ENCODE measurements at places on chromosomes 6 and 20. TPM values are rescaled to one million over a fixed set of nuclear protein-coding genes. Genes with fewer than 3 reads are reported as not detected.

The NRN1 gene
- 9.9 TPM for total RNA-seq

The KCNK5 gene
- total RNA-seq, result not detected

The GJA10 gene
- not detected for total RNA-seq

The AGER gene
- not detected for total RNA-seq

GRCh38 chr6:90478789-90479602, 107.9 kb downstream of the MAP3K7 start:
- H3K4me1 ChIP-seq, result peaks cover 5% of the 10 kb centered on the region
- no peak overlapping the region for H3K4me3 ChIP-seq
- peak; percentile 92 for DNase-seq
- peak overlapping the region; percentile 68 for H3K27ac ChIP-seq
- no peaks in the 10 kb centered on the region for H3K27me3 ChIP-seq
- H3K36me3 ChIP-seq, result no peaks in the 10 kb centered on the region

DNA sequence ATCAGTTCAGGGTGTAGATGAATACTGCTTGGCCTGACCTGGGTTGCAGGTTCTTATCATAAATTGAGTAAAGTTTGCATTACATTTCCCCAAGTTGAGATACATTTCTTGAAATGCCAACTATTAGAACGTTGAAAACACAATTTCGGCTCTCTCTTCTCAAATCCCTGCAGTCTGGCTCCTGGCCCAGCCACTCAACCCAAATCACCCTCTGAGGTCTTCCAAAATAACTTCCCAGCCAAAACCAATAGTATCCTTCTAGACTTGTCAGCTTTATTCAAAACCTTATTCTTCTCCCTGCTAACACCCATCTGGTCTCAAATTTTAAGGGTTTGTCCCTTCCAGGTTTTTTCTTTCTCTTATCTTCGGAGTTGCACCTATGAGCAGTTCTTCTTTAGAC, 263.6 kb downstream of the EYA4 start:
- no peak overlapping the region for H3K27ac ChIP-seq
- H3K27me3 ChIP-seq, result no peaks in the 10 kb centered on the region
- no peaks in the 10 kb centered on the region for H3K36me3 ChIP-seq
- H3K4me3 ChIP-seq, result no peak overlapping the region
- no peak for DNase-seq

DNA sequence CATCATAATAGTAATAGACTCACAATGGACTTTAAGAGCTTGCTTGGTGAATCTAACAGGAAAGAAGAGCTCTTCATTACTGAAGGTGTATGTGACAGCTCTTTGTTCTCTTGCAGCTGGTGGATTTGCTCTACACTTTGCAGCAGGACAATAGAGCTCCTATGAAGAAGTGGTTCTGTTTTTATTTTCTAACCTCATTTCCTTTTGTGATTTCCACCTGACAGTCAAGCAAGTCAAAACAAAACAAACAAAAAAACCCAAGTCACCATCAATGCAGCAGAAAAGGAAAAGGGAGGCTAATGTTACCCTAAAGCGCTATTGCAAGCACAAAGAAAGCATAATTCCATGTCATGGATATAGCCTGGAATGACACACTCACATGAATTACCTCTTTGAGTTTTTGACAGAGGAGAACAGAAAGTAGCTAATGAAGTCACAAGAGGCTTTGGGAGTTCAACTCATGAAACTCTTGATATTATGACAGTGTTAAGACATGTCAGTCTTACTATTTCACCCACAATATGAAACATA, 1188.1 kb downstream of the EPHA7 start:
- H3K27ac ChIP-seq, result no peak overlapping the region
- H3K4me1 ChIP-seq, result no peaks in the 10 kb centered on the region
- no peaks in the 10 kb centered on the region for H3K27me3 ChIP-seq
- no peak overlapping the region for H3K4me3 ChIP-seq
- DNase-seq, result no peak

DNA sequence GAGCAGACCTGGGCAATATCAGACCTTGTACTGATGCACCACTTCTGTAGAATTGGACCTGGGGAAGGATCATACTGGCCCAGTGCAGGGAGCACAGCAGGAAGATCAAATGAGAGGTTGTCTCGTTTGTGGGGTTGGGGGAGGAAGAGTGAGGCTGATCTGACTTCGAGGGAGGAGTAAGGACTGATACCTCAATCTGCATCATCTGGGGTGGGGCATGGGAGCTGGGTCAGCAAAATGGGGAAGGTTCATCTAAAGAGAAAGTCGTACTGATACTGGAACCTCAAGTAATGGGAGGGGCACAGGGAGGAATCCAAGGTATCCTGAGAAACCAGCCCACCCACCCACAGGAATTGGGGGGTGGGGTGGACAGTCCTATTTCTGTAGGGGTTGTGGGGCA, 3.7 kb downstream of the RNF39 start:
- H3K36me3 ChIP-seq, result peaks cover 17% of the 10 kb centered on the region
- peaks cover 24% of the 10 kb centered on the region for H3K4me1 ChIP-seq
- H3K27ac ChIP-seq, result no peak overlapping the region
- no peak for DNase-seq

DNA sequence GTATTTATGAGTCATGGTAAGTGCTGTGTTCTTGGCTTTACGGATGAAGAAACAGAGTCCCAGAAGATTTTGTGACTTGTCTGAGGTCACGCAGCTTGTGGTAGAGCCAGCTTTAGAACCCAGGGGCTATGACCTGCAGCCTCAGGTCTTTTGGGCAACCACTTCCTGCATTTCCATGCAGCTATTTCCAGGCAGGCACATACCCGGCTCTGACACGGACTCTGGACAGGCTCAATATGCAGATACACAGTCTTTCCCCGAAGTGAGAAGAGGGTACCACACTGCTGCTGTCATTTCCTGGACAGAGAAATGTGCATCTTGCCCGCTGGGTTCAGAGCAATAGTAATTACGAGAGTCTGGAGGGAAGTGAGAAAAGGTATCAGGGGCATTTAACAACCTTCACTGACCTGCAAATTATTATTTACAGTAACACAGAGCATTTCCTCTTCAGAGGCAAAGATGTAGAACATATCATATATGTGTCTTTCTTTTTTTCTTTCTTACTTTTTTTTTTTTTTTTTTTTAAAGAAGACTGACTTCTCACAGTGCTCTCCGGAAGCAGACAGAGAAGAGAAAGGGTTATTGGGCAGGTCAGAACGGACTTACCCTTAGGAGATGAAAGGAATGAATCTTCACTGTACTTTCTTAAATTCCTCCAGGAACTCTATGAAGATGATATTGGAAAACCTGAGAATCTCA, 185.1 kb downstream of the CLIC5 start:
- no peak overlapping the region for H3K4me3 ChIP-seq
- H3K27me3 ChIP-seq, result no peaks in the 10 kb centered on the region
- DNase-seq, result no peak

DNA sequence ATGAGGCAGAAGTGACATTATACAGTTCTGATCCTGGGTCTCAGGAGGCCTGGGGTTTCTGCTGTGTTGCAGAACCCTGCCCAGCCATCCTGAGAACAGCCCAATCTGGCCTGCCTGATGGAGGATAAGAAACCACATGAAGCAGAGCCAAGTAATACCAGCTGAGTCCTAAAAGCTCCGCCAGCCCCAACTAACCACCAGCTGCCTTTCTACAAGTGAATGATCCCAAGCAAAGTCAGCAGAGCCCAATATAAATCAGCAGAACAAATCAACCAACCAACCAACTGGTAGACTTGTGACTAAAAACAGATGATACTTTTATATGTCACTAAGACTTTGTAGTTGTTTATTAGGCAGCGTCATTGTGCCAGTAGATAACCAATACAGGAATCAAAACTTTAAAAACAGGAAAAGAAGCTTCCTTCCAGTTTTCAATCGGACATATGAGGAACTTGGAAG, 52.1 kb downstream of the SNX5 start:
- no peaks in the 10 kb centered on the region for H3K36me3 ChIP-seq
- no peak overlapping the region for H3K27ac ChIP-seq
- H3K4me3 ChIP-seq, result no peak overlapping the region
- no peak for DNase-seq

GRCh38 chr6:19851241-19852089, 14.3 kb downstream of the ID4 start:
- H3K4me1 ChIP-seq, result no peaks in the 10 kb centered on the region
- H3K27me3 ChIP-seq, result no peaks in the 10 kb centered on the region
- DNase-seq, result no peak
- H3K27ac ChIP-seq, result no peak overlapping the region
- no peaks in the 10 kb centered on the region for H3K36me3 ChIP-seq

DNA sequence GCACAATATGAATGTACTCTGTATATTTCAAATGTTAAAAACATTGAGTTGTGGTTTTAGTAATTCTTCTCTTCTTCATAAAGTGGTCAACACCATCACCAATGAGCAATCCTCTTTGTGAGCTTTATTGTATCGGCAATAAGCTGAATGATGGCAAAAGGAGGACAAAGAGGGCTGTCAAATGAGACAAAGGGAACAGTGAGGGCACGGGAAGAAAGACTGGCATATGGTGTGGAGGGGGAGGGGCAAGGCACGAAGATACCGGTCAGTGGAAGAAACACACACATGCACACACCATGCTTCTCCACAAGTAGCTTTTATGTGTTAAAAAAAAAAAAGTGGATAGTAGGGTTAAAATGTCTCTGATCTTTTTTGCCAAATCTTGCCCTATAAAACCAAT, 506.8 kb upstream of the CITED2 start:
- no peak overlapping the region for H3K27ac ChIP-seq
- H3K27me3 ChIP-seq, result no peaks in the 10 kb centered on the region
- H3K4me1 ChIP-seq, result peaks cover 21% of the 10 kb centered on the region
- DNase-seq, result no peak
- H3K36me3 ChIP-seq, result no peaks in the 10 kb centered on the region

DNA sequence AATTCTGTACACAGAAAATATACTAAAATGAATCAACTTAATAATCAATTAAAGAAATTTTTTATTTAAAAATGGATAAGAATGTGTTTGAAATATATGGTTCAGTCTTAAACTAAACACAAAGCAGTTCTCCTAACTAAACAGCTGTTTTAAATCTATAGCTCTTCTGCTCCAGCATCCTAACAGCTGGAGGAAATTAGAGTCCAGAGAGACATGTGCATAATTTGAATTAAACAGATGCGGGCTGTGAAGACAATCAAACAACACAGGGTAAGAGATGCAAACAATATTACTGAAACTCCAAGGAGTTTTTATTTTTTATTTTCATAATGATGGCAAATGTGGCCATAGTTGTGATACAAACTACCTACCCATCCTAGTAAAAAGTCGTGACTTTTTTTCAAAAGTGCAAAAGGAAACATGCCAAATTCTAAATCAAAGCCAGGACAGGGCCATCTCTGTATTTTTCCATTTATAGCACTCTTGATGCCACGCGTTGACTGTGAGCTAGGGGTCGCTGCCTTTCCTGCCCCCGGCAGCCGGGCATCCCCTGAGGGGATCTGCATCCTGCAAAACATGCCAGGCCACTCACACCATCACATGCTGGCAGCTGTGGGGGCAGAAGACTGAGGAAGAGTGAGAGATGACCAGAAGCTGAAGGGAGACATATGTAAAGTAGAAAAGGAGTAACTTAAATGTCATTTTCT, 310.6 kb downstream of the PRKN start:
- no peaks in the 10 kb centered on the region for H3K27me3 ChIP-seq
- no peaks in the 10 kb centered on the region for H3K4me1 ChIP-seq
- no peak overlapping the region for H3K27ac ChIP-seq
- H3K36me3 ChIP-seq, result no peaks in the 10 kb centered on the region
- no peak for DNase-seq

GRCh38 chr6:40249935-40250334, 315.7 kb upstream of the MOCS1 start:
- H3K4me1 ChIP-seq, result no peaks in the 10 kb centered on the region
- H3K36me3 ChIP-seq, result no peaks in the 10 kb centered on the region
- H3K27ac ChIP-seq, result no peak overlapping the region
- H3K4me3 ChIP-seq, result no peak overlapping the region
- no peak for DNase-seq
- no peaks in the 10 kb centered on the region for H3K27me3 ChIP-seq

- no peak for DNase-seq
- no peaks in the 10 kb centered on the region for H3K4me1 ChIP-seq
- H3K4me3 ChIP-seq, result no peak overlapping the region
- H3K36me3 ChIP-seq, result no peaks in the 10 kb centered on the region
- no peak overlapping the region for H3K27ac ChIP-seq
Observed at GRCh38 chr6:84635081-84635761, 129.2 kb downstream of the TBX18 start.

DNA sequence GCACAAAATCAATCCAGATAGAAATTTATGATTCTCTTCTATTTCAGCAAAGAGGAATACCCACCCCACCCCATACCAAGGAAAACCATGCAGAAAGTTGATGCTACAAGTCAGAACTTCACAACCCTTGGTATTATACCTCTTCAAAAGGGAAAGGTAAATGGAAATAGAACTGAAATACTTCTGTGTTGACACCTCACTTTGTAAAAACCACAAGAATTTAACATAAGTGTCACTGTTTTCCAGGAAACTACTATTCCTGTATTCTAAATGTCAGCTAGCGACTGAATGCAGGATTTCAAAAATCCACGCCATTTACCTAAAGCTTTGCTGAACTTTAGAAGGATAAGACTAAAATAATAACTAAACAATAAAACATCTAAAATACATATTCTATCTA, 3.6 kb downstream of the CPNE1 start:
- H3K36me3 ChIP-seq, result no peaks in the 10 kb centered on the region
- no peak for DNase-seq
- peak overlapping the region; percentile 93 for H3K27ac ChIP-seq
- H3K27me3 ChIP-seq, result no peaks in the 10 kb centered on the region
- H3K4me1 ChIP-seq, result peaks cover 55% of the 10 kb centered on the region
- H3K4me3 ChIP-seq, result no peak overlapping the region

DNA sequence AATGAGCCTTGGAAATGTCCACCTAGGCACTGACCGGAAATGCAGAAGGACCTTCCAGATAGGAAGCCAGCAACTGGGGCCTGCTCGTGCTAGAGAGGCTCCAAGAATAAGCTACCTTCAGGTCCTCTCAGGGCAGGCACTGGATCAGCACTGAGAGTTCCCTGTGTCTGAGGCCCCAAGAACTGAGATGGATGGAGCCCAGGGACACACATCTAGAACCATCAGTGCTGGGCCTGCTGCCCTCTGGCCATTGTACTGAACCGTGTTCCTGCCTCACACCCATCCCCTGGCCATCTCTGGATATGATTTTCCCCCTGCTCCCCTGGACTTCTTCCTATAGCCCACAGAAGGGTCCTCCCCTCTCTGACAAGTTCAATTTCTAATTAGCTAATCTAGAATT, 10.3 kb downstream of the BPIFA1 start:
- no peaks in the 10 kb centered on the region for H3K36me3 ChIP-seq
- H3K27me3 ChIP-seq, result no peaks in the 10 kb centered on the region
- H3K27ac ChIP-seq, result no peak overlapping the region
- H3K4me3 ChIP-seq, result no peak overlapping the region

DNA sequence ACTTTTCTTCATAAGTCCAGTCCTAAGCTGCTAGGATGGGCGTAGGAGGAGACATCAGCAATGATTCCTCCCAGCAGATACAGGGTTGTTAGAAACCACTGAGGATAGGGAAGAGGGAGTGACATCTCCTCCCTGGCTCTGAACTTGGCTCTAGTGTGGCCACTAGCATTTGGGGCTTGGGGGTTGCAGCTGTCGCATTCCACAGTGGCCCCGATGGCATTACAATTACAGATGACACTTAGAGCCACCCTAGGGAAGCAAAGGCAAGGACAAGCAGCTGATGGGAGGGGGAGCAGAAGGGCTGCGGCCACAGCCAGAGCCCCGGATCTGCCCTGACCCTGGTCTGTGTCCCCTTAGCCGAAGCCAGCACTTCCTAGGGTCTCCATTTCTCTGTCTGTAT, 9.5 kb upstream of the CDKN1A start:
- H3K4me1 ChIP-seq, result peaks cover 13% of the 10 kb centered on the region
- H3K4me3 ChIP-seq, result no peak overlapping the region
- no peaks in the 10 kb centered on the region for H3K27me3 ChIP-seq
- no peak overlapping the region for H3K27ac ChIP-seq
- no peak for DNase-seq

GRCh38 chr6:135066806-135067205, 12.2 kb upstream of the HBS1L start:
- no peak overlapping the region for H3K27ac ChIP-seq
- H3K4me1 ChIP-seq, result no peaks in the 10 kb centered on the region
- no peak for DNase-seq
- H3K4me3 ChIP-seq, result no peak overlapping the region
- H3K27me3 ChIP-seq, result no peaks in the 10 kb centered on the region
- no peaks in the 10 kb centered on the region for H3K36me3 ChIP-seq

Data from gastrocnemius medialis (tissue), 4 donors.